ENCODE measurements at places on chromosomes 5 and 9.

- no peak for DNase-seq
Measured at GRCh38 chr9:83433846-83434245, 104.4 kb downstream of the FRMD3 start.

DNA sequence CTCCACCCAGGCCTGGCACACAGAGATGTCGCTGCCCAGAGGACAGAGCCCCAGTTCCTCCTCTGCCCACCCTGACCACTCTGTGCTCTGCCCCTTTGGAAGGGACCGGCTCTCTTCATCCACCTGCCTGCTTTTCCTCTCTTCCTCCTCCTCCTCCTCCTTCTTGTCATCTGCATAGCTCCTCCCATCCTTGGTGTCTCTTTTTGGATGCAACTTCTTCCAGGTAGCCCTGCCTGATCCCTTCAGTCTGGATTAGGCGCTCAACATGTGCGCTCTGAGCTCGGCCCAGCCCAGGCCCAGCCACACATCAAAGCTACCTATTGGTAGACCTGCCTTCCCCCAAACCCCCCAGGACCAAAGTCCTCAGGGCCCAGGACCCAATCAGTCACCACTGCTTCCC, 52.6 kb upstream of the RXRA start:
- no peak for DNase-seq

DNA sequence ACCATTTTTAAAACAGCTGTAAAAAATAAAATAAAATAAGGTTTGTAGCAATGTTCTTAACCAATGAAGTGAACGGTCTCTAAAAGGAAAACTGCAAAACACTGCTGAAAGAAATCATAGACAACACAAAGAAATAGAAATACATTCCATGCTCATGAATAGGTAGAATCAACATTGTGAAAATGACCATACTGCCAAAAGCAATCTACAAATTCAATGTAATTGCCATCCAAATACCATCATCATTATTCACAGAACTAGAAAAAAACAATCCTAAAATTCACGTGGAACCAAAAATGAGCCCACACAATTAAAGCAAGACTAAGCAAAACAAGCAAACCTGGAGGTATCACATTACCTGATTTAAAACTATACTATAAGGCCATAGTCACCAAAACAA, 67.6 kb upstream of the RGMB start:
- no peak for DNase-seq

- no peak for DNase-seq
Measured at GRCh38 chr5:171521679-171522078, 102.2 kb downstream of the FGF18 start.

DNA sequence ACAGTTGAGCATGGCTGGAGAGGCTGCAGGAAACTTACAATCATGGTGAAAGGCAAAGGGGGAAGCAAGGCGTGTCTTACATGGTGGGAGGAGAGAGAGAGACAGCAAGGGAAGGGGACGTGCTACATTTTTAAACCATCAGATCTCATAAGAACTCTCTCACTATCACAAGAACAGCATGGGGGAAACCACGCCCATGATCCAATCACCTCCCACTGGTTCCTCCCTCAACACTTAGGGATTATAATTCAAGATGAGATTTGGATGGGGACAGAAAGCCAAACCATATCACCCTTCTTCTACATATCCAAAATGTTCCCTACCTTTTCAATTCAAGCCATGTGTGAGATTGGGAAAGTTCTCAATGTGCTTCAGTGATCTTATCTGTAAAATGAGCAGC, 22.9 kb upstream of the GLRX start:
- no peak for DNase-seq

DNA sequence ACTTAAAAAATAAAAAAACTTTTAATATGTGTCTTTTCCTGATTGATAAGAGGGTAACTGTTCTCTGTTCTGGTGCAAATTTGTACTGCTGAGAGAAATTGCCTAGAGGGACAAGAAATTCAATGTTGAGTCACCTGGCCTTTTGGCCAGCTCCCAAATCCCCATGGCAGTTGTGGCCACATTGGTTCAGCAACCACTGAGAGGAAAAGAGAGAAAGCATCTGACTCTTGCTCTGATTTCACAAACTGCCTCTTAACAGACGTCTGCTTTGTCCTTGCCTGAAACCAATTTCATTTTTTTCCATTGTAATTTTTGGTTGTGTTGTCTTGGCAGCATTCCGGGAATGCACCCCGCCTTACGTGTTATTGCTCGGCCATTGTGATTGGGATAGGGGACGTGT, 42.4 kb downstream of the NTRK2 start:
- DNase-seq, result no peak

- no peak for DNase-seq
Measured at GRCh38 chr9:4174546-4175175, 125.2 kb downstream of the GLIS3 start.

Measured in stimulated activated CD8-positive, alpha-beta memory T cell treated with anti-CD3 and anti-CD28 coated beads, Interleukin-7, amount 100 ng/mL, for 24 hours (primary cell).